Right forelimb (tissue), 1 donor: ENCODE measurements at places on chromosomes 7 and 10.
A peak's percentile ranks its signal among the peaks of the same experiment; 100 is the strongest.

GRCh38 chr10:74598891-74599566 lies 227.4 kb upstream of the KAT6B start:
- DNase-seq: no peak

DNA sequence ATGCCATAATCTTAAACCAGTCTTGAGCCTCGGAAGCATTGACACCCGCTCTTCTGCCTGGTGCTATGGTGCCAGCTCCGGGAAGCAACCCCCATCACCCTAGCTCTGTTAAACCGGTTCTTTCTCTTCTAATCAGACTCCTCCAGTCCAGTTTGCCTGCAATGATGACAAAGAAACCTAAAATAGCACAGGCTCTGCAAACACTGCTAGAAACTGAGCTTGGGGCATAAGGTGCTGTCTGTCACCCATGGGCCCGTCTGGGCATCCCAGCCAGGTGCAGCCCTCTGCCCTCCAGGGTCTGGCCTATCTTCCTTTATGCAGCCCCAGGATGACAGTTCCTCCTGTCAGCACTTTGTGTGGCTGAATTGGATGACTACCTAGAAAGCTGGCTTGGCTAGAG lies 14.2 kb upstream of the CAMK2G start:
- no peak for DNase-seq

DNA sequence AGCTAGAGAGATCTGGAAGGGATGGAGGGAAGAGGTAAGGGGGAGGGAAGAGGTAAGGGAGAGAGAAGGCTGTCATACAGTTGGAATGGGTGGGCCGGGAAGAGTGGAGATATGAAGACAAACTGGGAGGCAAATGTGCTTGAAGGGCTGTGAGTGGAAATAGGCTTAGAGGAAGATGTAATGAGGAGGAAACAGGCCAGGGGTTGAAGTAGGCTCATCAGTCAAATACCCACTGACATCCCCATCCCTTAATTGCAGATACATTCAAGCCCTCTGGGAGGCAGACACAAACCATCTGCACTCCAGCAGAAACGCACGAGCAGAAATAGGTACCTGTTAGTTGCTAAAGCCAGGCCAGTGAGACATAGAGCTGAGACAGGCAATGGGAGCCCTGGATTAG lies 2.1 kb downstream of the SYNPO2L start:
- DNase-seq: no peak

- DNase-seq: no peak
These were observed 526 bp downstream of the SFRP5 start for GRCh38 chr10:97771055-97771891.

- no peak for DNase-seq
These were observed 33.3 kb downstream of the ARHGAP19 start for GRCh38 chr10:97259119-97259518.

GRCh38 chr7:128928882-128929788 lies 8.6 kb upstream of the IRF5 start:
- peak; percentile 22 for DNase-seq

DNA sequence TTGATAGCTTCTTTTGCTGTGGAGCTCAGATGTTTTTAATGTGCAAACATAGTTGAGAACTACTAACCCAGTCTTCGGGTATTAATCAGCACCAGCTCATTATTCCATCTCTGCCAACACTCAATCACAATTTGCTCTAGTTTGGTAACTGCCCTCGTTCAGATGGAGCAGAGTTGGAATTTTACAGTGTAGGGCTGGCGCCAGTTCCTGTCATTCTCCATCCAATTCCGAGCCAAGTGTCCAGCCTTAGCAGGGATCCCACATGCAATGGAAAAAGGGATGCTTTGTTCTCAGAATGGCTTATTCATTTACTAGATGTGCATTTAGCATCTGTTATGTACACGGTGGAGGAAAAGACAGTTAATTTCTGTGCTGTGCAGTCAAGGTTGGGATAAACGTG lies 504.5 kb upstream of the GALNT17 start:
- DNase-seq: no peak

- DNase-seq: no peak
These were observed 92.4 kb downstream of the KIF20B start for GRCh38 chr10:89793649-89794254.

- DNase-seq: no peak
These were observed 81.8 kb downstream of the SPAG6 start for GRCh38 chr10:22427101-22427500.

GRCh38 chr10:119190353-119190752 lies 11.7 kb upstream of the PRDX3 start:
- DNase-seq: no peak

GRCh38 chr7:140592964-140593671 lies 47.5 kb downstream of the DENND2A start:
- no peak for DNase-seq

DNA sequence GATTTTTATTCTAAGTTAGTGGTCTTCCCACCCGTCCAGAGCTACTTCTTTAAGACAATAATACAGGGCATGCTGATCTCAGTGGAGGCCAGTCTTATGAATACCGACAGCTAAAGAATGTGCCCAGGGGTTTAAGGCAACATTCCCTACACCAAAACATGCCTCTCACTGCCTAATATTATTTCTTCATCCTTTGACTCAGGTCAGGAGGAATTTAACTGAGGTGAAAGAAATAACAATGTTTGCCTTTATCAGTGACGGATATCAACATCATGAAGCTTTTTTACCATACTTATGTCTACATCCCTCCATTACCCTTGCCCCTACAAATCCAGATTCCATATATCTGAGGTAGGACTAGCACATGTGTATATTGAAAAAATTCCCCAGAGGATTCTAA lies 33.3 kb upstream of the TES start:
- no peak for DNase-seq

DNA sequence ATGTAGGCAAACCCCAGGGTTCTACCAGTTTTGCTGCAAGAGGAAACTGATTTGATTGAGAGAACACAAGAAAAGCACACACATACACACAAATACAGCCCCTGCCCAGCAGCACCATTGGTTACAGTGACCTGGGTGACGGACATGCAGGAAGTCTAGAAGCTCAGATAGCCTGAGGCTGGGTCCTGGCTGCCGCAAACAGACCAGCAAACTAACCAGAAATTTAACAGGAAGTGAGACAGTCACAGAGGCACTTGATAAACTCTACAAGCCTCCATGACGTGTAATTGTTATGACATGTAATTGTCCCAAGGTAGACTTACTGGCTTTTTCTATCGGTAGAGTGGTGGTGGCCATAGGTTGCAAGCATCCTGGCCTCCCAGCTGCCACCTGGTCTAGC lies 58.9 kb downstream of the PRKAR2B start:
- DNase-seq: no peak

GRCh38 chr7:154947604-154948003 lies 55.3 kb downstream of the PAXIP1 start:
- no peak for DNase-seq

DNA sequence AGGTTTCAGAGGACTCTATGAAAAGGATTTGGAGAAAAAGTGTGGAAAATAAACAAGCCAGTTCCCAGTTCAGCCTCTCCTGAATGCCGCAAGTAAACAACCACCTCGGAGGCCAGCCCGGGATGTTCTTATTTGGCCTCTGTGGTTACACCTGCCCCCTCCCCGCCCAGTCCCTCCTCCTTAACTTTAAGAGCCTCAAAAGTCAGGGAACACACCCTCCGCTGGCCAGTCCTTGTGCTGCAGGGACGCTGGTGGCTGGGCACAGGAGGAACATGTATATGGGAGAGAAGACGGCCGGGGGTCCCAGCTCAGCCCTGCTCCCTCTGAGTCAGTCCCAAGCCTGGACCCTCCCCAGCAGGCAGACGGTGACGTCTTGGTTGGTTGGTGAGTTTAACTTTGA lies 6.1 kb downstream of the CHST3 start:
- peak; percentile 49 for DNase-seq

- no peak for DNase-seq
These were observed 17.6 kb downstream of the ITGB8 start for GRCh38 chr7:20348125-20348807.

- no peak for DNase-seq
These were observed 103.1 kb downstream of the PRKAG2 start for GRCh38 chr7:151773797-151774196.
